A172 (cell line): ENCODE measurements at places on chromosomes 13 and 19. TPM values are rescaled to one million over a fixed set of nuclear protein-coding genes. Genes with fewer than 3 reads are reported as not detected.
A peak's percentile ranks its signal among the peaks of the same experiment; 100 is the strongest.

DNA sequence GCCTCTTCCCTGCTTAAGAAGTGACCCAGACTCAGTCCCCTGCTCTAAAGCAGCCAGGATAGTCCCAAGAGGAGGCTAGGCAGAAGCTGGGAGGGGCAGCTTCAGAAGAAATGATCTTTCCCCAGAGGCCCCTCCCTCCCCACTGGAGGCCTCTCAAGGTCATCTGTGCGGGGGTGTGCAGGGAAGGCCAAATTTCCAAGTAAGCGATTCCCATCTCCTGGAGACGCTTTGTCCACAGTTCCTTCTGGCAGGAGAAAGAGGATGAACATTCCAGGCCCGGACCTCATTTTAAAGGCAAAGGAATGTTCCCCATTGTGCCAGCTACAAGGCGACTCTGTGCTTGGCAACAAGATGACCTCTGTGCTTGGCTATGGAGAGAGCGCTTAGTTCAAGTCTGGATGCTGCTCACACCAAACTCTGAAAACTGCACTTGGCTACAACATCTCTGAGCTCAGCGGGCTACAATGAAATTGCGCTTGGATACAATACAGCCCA is 23.5 kb downstream of the COL5A3 start:
- DNase-seq, result no peak

GRCh38 chr13:37701306-37701705 is 102.7 kb upstream of the POSTN start:
- DNase-seq, result no peak

DNA sequence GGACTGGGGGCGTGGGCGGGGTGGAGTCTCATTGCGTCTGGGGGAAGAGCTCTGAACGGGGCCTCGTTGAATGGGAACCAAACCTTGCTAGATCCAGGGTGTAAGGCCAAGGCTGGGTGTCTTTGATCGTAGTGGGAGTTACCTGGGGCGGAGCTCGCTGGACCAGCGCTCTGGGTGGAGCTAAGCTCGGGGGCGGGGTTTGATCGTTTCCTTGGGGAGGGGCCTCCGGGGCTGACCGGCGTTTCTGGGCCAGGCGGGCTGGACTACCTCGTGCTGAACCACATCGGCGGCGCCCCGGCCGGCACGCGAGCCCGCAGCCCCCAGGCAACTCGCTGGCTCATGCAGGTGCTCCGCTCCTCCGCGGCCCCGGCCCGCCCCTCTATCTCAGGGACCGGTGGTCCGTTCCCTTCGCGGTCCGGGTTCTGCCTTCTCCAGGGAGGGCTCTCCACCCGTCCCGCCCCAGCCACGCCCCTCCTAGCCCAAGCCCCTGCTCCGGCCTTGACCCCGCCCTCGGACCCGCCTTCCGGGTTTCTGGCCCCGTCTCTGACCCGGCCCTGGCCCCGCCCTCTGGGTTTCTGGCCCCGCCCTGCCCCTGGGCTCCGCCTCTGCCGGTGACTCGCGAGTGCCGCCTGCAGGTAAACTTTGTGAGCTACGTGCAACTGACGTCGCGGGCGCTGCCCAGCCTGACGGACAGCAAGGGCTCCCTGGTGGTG is 3.3 kb upstream of the RPL36 start:
- DNase-seq, result peak; percentile 75

GRCh38 chr19:48456864-48457263 is 1.5 kb downstream of the KCNJ14 start:
- DNase-seq, result no peak

AKAP11 gene
- 14.8 and 17.2 TPM in 2 replicates for total RNA-seq

NCCRP1 gene
- total RNA-seq, result not detected in 2 replicates
